ENCODE measurements at places on chromosomes 7 and 10.
A peak's percentile ranks its signal among the peaks of the same experiment; 100 is the strongest.

DNA sequence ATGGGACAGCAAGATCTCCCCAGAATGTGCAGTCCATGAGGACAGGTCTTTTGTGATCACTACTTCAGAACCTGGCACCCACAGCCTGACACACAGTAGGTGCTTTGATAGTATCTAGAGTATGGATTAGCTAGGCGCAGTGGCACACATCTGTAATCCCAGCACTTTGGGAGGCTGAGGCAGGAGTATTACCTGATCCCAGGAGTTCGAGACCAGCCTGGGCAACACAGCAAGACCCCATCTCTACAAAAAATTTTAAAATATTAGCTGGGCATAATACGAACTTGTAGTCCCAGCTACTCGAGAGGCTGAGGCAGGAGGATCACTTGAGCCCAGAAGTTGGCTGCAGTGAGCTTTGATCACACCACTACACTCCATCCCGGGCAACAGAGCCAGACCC lies 22.3 kb upstream of the ARPC1B start:
- no peak for DNase-seq

GRCh38 chr10:24449321-24449740 lies 240.4 kb downstream of the KIAA1217 start:
- no peak for DNase-seq

- no peak for DNase-seq
Measured at GRCh38 chr10:78806681-78807221, 262.0 kb upstream of the ZMIZ1 start.

DNA sequence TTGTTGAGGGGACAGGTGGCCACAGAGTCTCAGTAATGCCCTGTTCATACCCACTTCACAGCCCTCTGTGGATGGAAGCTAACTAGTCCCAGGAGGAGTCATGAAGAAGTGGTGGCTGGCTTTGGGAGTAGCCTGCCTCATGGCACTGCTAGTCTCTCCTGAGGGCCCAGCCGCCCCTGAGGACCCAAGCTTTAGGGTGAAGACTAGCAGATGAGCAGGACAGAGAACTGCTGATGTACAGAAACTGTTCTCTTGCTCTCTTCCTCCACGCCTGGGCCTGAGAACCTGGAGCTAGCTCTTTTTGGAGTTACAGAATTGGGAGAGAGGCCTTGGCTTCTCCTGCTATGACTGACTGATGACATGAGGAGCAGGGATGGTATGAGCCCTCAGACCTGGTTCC lies 99.2 kb downstream of the RAMP3 start:
- no peak for DNase-seq

DNA sequence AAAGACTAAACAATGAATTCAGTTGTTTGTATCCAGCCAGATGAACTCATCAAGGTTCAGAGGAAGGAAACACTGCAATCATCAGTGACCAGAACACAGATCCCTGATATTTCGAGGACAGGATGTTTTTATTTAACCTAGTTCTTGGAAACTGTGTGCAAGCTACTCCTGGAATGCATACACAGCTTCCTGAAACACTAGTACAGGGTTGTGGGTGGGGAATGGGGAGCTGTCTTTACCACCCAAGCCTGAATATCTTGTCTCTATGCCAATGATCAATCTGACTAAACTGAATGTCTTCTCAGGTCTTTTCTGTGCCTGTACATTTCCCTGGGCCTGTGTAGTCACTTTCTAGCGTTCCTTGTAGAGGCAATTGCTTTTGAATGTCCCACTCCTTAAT lies 374.6 kb downstream of the CALN1 start:
- DNase-seq: no peak

GRCh38 chr7:129649128-129649690 lies 37.7 kb downstream of the NRF1 start:
- DNase-seq: no peak

GRCh38 chr7:85602196-85602595 lies 415.3 kb upstream of the SEMA3D start:
- DNase-seq: no peak

GRCh38 chr7:143429770-143430698 lies 13.2 kb upstream of the TAS2R60 start:
- no peak for DNase-seq

- DNase-seq: no peak
Measured at GRCh38 chr10:71749396-71749795, 23.9 kb downstream of the VSIR start.

GRCh38 chr7:117659531-117660011 lies 179.7 kb downstream of the CFTR start:
- peak; percentile 16 for DNase-seq

- DNase-seq: no peak
Measured at GRCh38 chr10:72109636-72110157, 21.3 kb upstream of the SPOCK2 start.

DNA sequence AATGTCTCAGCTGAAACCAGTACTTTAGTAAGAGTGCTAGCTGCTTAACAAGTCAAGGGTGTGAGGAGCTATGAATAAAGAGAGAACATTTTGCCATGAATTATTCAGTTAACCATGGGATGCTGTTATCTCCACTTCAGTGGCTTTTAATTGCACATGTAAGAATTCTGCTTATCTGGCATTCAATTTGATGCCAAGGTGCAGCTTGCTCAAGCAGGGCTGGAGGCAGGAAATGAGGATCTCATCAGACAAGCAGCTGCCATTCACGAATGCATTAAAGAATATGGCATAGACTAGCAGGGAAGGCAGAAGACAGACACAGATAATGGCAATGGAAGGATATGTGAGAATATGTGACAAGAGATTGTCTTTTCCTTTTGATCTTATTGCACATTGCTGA lies 697.8 kb downstream of the NRG3 start:
- DNase-seq: no peak

GRCh38 chr7:158261362-158262235 lies 326.0 kb downstream of the PTPRN2 start:
- no peak for DNase-seq

DNA sequence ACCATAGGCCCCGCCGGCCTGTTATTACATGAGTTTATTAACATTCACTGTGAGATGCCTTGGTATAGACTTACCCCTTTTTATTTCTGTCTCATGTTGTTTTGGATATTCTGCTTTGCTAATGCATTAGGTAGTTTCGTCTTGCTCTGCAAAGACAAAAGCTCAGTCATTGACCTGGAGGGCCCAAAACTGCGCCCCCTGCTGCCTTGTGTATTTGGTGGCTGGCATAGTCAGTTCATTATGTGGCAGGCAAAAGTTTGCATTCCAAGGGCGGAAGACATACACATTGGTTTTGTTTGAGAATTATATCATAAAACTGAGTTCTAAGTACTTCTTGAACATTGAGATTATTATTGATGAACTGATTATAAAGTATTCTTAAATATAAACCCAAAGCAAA lies 372.5 kb downstream of the SDK1 start:
- DNase-seq: peak; percentile 4

DNA sequence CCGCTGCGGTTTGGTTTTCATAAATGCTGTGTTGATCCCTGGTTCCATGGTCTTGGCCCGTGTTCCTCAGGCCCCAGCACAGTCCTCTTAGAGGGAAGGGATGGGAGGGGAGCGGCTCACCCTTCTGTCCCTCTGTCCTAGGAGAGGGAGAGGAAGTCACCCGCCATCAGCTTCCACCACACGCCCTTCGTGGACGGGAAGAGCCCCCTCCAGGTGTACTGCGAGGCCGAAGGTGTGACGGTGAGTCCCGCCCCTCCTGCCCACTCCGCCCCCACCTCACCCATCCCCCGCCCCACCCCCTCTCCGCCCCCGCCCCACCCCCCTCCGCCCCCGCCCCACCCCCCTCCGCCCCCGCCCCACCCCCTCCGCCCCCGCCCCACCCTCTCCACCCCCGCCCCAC lies 37.5 kb upstream of the DPYSL4 start:
- DNase-seq: no peak

GRCh38 chr10:86699125-86699524 lies 30.8 kb downstream of the LDB3 start:
- DNase-seq: no peak

- no peak for DNase-seq
Measured at GRCh38 chr10:44046605-44047004, 338.3 kb downstream of the CXCL12 start.

DNA sequence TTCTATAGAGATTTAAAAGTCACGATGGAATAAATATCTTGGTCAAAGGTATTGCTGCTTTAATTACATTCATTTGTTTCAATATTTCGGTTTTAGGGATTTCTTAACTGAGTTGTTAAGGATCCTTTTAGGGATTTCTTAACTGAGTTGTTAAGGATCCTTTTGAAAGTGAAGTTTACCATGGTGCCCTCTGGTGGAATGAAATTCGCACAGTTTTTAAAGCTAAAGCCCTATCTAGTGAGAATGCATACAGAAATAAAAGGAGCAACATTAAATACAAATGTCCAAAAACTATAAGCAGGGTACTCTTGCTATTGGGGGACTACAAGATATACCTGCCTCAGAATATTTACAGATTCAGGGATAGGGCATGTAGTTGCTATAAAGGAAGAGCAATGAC lies 193.7 kb downstream of the RNLS start:
- DNase-seq: no peak

DNA sequence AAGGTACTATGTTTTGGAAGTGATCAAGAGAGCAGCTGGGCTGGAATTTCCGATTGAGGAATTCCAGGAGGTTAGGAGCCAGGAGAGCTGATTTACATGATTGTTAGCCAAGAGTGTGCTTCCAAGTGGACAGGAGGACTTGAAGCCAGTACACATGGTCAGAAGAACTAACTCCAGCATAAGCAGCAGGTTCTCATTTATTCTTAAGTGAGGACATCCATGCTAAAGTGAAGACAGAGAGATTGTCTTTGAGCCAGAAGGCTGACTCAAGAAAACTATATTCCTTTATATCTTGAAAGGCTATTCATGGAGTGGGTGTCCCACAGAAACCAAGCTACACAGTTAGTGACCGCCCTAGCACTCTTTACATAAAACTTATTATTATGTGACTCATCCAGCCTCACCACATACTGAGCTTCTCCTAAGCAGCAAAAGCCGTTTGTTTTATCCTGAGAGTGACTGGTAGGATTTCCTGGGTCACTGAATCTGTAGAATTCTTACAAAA lies 56.7 kb upstream of the SEMA3A start:
- DNase-seq: peak; percentile 75

- no peak for DNase-seq
Measured at GRCh38 chr10:86663046-86663345, 5.3 kb upstream of the LDB3 start.

DNA sequence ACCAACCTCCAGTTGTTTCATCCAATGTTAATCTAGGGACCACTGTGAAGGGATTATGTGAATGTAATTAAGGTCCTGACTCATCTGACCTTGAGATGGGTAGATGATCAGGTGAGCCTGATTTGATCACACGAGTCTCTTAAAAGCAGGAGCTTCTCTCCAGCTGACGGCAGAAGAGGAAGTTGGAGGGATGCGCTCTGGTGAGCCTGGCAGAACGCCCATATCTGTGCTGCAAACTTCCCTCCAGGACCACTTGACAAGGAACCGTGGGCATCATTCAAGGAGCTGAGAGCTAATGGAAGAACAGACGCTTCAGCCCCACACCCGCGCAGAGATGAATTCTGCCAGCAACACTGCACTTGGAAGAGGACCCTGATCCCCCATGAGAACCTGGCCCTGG lies 642.4 kb downstream of the TNS3 start:
- DNase-seq: no peak

GRCh38 chr7:93728292-93728691 lies 153.8 kb upstream of the CALCR start:
- DNase-seq: no peak

DNA sequence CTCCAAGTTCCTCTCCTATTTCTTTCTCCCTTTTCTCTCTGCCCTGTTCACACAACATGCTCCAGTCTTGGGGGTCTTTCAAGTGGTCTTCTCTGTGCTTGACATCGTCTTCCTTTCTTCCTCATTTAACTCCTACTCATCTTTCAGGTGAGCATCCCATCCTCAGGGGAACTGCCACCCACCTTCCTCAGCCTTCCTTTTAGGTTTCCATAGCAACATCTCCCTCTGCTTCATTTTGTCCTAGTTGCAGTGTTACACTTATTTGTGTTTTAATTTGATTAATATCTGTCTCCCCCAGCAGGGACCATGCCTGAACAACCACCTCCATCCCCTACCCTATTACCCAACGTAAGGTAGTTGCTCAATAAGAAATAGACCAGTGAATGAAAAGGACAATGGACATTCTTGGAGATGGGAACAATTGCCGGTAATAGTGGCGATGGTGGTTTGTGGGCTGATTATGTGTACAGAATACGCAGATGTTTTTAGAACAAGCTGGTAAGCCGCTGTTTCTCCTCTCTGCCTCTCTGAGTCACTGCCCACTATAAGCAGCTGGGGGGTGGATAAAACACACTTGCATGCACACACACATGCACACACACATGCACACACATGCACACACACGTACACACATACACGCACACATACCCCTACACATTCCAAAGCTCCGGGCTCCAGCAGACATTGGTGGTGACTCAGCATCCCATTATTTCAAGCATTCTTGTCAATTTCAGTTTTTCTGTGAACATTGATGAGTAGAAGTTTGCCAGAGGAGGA lies 251.6 kb downstream of the GATA3 start:
- DNase-seq: peak; percentile 67

- no peak for DNase-seq
Measured at GRCh38 chr10:103576862-103577261, 83.4 kb downstream of the NEURL1 start.

GRCh38 chr10:25509151-25509550 lies 334.4 kb downstream of the GPR158 start:
- DNase-seq: no peak

DNA sequence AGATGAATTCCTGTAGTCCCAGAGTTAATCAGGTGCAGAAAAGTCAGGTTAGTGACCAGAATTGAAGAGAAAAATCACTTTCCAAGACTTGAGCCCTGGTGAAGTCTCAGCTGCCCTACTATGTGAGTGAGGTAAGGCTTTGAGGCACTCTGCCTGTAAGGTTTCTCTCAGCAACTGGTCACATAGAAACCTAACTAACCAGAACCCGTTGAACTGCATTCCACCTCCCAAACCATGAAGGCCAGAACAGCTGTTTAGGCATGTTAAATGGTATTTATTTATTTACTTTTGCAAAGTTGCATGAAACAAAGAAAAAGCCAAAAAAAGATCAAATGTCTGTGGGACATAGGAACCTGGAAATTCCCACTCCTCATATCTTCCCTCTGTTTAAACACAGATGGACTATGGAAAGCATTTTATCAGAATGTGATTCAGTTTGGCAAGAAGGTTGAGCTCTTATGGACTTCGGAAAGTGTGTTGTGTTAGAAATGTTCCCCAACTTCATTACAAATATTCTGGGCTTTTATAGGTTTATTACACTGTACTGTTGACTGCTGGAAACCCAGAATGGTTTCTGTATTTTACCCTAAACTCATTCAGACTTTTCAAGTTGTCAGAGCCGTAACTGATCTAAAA lies 12.8 kb upstream of the GPR85 start:
- no peak for DNase-seq
